GDM1 (cell line): ENCODE measurements at places on chromosomes 5 and 9.

- DNase-seq = no peak
Observed at GRCh38 chr5:154627698-154628678, 127.2 kb upstream of the LARP1 start.

DNA sequence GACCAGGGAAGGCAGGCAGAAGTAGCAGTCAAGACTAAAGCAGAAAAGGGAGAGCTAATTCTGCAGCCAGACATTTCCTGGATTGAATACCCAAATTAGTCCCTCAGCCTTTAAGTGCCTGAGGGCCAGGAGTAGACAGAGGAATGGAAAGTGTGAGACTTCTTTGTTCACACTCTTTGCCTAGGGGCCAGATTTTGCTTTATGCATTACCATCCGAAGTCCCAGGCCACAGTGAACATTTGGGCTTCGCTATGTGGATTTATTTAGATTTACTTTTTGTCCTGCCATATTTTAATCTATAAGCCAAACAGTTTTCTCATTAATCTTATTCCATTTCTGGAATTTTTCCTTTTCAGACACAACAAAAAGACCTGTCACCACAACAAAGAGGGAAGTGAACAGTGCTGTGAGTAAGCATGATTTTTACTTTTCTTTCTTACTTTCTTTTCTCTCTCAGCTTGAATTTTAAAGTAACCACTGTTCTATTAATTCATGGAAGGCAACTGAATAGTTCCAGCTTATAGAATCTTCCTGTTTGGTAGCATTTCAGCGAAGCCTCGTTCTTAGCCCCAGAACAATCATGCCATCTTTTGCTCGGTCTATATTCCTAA lies 52.6 kb downstream of the PDCD1LG2 start:
- no peak for DNase-seq

DNA sequence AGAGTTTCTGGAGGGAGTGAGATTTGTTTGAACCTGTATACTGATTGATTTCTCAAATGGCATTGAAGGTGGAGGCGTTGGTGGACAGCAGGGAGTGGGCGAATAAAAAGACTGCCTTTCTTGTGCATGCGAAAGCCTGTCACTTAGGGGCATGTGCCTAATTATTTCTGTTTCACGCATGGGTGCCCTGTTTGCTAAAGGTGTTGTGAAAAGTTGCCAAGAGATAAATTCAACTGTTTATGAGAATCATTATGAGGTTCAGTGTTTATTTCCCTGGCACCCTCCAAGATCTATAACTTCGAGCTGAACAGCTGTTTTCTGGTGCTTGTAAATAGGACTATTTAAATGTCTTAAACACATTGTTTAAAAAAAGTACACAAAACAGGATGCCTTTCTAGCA lies 67.4 kb upstream of the DMRTA1 start:
- DNase-seq = no peak

GRCh38 chr5:61254969-61255555 lies 77.0 kb upstream of the ZSWIM6 start:
- DNase-seq = no peak
